Kidney capillary endothelial cell (primary cell): ENCODE measurements at places on chromosomes 7 and 10.

- no peak for DNase-seq
Observed at GRCh38 chr7:134932707-134933370, 53.5 kb upstream of the AGBL3 start.

DNA sequence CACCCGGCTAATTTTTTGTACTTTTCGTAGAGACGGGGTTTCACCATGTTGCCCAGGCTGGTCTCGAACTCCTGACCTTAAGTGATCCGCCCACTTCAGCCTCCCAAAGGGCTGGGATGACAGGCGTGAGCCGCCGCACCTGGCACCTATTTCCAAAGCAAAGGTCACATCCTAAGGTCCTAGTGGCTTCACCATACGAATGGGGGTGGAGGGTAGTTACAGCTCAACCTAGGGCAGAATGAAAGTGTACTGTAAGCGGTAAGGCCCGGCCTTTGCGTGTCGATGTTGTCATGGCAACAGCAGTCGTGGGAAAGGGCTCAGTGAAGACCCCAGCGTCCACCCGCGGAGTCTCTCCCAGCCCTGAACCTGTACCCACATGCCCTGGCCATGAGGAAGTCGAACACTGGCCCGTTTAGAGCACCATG lies 1.6 kb upstream of the COX19 start:
- DNase-seq: no peak

DNA sequence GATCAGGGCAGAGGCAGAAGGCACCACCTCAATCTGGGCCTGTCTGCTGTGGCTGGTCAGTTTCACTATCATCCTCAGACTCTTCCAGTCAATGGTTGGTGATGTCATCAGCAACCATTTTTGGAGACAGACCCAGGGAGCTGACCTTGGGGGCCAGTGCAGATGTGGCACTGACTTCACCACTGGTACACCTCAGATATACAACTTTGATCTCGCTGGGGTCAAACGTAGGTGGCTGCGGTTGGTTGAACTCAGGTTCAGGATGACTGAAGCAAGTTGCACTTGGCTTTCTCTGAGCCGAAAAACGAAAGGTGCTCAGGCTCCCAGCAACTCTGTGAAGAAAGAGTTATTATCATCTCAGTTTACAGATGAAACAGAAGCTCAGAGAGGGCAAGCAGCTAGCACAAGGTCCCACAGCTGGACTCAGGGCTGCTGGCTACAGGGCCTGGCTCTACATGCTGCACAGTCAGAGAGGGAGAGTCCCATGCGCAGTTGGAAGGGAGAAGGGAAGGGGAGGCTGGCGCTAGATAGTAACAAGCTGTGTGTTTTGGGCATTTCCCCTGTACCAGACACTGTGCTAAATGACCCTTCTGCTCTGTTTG lies 27.2 kb downstream of the ANKRD16 start:
- no peak for DNase-seq

DNA sequence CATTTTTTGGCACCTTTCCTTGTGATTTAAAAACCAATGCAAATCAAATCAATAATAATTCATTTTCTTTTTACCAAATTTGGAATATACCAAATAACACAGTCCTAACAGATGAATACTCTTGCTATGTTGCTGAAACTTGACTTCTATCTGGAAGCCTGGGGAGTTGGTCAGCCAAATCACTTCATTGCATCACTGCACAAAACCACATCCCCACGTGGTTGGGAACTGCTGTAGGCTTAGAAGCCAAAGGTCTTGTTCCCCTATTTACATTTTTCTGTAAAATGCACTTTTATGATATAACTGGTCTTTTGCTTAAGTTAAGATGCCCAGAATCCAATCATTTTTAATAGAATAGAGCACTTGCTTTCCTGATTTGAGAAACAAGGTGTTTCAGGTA lies 15.2 kb downstream of the GPR85 start:
- DNase-seq: no peak

- DNase-seq: no peak
Observed at GRCh38 chr7:140675726-140676125, 3.0 kb downstream of the ADCK2 start.

GRCh38 chr7:90645784-90646183 lies 49.7 kb downstream of the CDK14 start:
- DNase-seq: no peak

- DNase-seq: no peak
Observed at GRCh38 chr7:23332910-23333612, 33.9 kb downstream of the MALSU1 start.

- no peak for DNase-seq
Observed at GRCh38 chr10:102679596-102679995, 34.6 kb downstream of the ARL3 start.

DNA sequence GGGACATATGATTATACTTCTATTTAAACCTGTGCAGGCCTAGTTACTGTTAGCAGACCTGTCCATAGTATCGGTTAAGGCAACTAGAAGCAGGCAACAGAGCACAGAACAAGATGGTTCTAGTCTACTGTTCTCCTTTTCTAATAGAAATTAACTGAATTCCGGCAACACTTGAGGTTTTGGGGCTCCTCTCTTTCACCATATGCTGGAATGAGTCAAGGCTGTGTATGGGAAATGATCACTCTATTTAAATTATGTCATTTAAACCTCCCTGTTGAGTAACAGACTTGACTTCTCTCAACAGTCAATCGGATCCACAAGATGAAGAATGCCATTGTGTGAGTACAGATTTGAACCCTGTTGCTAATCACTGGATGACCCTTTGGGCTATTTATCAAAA lies 6.2 kb upstream of the OTUD1 start:
- no peak for DNase-seq

DNA sequence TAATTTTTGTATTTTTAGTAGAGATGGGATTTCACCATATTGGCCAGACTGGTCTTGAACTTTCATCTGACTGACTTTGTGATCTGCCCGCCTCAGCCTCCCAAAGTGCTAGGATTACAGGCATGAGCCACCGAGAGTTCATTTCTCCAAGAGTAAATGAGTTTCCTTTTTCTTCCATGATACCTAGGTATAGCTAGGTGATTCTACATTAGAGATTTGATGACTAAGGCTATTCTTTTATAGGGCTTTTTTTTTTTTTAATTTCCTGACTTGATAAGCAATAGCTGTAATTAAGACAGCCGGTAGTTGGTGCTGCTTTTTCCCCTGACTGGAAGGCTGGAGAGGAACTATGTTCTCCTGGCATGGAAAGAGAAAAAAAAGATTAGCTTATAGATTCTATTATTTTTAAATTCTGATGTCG lies 3.3 kb downstream of the PTPN12 start:
- DNase-seq: no peak

DNA sequence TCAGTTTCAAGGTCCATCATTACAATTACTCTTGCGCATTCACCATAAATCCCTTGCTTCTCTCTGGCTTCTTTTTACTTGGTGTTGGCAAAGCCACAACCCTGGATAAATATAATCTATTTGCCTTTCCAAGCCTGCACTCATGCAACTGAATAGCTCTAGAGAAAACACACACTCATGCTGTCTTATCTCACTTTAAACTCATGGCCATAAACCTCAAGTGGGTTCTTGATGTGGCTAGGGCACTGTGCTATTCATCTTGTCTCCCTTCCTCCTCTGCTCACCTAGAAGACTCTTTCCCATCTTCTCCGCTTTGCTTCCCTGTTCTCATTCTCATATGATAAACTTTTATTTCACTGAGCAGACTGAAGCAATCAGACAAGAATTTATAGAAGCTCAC lies 165.4 kb upstream of the MTPN start:
- no peak for DNase-seq

GRCh38 chr7:42953994-42954393 lies 21.8 kb downstream of the MRPL32 start:
- DNase-seq: no peak

- no peak for DNase-seq
Observed at GRCh38 chr10:48451969-48452878, 145.7 kb downstream of the MAPK8 start.

- no peak for DNase-seq
Observed at GRCh38 chr10:118808601-118809356, 54.0 kb upstream of the CACUL1 start.

DNA sequence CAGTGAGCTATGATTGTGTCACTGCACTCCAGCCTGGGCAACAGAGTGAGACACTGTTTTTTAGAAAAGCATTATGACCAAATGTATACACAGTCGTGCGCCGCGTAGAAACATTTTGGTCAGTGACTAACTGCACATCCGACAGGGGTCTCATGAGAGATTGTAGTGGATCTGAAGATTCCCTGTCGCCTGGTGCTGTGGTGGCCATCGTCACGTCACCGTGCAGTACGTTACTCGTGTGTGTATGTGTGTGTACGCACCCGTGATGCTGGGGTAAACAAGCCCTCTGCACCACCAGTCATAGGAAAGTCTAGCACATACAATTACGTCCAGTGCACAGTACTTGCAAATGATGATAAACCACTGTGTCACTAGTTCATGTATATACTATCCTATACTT lies 109.4 kb downstream of the ELFN1 start:
- DNase-seq: no peak

DNA sequence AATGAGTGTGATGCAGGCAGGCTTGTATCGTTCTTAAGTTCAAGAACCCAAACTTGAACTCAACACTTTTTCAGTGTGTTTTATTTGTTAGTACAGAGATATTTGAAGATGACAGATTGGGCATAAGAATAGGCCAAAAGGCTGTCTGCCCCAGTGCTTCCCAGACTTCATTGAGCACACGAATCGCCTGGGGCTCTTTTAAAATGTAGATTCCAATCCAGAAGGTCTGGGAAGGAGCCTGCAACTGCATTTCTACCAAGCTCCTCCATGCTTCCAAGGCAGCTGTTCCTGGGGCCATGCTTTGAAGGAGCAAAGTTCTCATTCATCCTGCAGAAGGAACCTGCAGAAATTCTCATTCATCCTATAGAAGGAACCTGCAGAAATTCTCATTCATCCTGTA lies 114.5 kb upstream of the INSYN2A start:
- DNase-seq: no peak

DNA sequence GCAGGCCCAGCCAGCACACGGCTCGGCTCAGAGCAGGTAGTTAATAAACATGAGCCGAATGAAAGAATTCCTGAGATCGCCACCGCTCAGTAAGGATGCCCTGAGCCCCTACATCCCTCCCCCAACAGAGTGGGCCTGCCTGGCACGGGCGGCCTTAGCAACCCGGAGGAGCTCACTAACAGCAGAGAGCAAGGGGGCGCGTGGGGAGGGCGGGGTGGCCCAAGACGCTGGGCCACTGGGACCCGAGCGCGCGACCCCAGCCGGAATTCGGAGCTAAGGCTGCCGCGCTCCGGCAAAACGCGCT lies 403 bp upstream of the ENO4 start:
- no peak for DNase-seq

DNA sequence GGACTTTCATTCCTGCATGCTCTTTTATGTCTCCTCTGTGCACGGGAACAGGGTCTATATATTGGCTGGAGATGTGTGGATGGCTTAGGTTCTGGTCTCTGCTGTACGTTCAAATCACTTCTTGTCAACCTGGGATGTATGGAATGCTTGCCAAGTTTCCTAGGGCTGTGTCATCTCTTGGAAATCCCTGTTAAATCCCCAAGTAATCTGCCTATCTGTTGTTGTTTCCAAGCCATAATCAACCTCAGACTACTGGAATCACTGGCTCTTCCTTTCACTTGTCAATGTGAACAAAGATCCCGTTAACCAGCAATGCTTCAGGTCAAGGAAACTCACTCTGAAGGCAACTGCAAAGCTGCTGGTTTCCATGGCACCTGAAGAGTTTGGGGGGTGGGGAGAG lies 93.3 kb upstream of the FAM171A1 start:
- DNase-seq: no peak

GRCh38 chr10:18303851-18304801 lies 163.9 kb downstream of the CACNB2 start:
- DNase-seq: no peak

DNA sequence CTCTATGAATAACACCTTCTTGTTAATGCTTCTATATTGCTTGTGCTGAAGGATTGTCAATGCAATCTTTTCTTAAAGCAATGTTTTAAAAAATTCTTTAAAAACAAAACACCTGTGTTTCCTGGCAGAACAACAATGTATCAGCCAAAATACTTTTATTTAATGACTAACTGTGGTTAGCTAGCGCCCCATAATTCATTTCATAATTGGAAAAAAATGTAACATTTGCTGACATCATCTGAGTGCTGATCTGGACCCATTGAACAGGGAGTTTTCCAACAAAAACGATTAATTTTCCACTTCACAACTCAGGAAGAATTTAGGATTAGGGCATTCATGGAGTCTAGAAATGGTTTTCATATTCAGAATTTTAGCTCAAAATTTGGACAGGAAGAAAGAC lies 137.6 kb upstream of the CDK6 start:
- DNase-seq: no peak
